ENCODE measurements at places on chromosomes 12 and 14.

- DNase-seq = no peak
Measured at GRCh38 chr12:53674977-53675700, 744 bp downstream of the ATP5MC2 start.

DNA sequence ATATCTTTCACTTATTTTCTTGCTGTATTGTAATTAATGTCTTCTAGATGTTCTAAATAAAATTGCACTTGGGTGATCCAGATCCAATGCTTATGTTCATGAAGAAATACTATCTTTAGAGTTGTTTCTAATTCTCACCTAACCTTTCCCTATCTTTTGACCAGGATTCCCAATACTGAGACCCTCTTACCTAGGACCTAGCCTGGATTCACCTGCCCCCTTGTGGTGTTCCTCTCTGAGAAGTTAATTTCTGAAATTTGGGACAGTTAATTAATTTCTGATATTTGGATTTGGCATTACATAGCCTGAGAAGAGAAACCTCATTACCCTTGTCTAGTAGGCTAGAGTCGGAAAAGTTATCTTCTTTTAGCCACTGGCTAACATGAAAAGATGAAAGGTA is 29.5 kb downstream of the FOXA1 start:
- no peak for DNase-seq

DNA sequence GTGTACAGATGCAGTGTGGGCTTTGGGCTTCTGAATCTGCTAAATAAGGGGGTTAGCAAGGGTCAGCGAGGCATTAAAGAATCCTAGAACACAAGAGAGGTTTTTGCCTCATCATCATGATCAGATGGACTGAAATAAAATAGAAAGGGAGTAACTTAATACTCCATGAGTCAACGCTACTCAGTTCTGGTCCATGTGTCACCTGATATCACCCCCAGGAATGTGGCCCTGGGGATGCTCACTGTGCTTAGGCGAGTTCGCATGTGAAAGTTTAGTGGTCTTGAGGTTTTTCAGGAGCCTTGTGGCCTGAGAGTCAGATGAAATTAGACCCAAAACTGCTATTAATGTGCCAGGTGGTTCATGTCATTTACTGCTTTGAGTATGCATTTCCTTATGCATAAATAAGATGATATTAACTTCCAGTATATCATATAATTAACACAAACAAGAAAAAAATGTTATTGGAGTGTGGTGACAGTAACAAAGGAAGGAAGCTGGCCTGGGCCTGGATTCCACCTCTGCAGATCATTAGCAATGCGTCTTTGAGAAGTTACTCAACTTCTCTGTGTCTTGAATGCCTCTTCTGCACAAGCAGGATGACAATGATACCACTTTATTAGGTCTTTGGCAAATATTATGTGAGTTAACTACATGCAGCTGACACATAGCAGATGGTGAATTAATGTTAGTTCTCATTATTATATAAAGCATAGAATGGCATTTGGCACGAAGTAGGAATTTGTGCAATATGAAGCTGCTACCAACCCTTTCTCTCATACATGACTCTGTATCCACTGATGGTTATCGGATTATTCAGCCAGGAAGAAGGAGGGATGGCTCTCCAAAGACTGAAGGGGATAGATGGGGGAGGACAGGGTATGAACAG is 1272.6 kb downstream of the AACS start:
- DNase-seq = no peak

DNA sequence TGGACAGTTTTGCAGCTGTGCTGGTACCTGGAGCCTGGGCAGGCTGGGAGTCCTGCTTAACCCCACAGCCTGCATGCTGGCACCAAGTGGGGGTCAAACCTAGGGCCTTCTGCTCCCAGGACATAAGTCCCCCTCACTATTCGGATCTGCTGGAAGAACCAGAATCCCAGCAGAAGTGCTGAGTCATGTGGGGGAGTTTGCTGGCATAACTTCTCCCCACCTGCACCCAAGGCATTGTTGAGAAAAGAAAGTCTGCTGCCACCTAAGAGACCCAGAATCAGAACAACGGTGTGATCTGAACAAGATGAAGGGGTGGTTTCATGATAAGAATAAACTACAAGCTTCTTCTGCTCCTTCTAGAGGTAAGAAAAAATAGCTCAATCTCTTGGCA is 102.7 kb downstream of the RBM19 start:
- no peak for DNase-seq

GRCh38 chr12:69497308-69498026 is 27.3 kb downstream of the FRS2 start:
- no peak for DNase-seq

GRCh38 chr14:96086574-96087077 is 47.5 kb downstream of the C14orf132 start:
- DNase-seq = no peak

- no peak for DNase-seq
Measured at GRCh38 chr12:20197411-20197810, 170.9 kb upstream of the PDE3A start.

GRCh38 chr14:67806246-67806645 is 10.1 kb downstream of the ZFYVE26 start:
- no peak for DNase-seq

DNA sequence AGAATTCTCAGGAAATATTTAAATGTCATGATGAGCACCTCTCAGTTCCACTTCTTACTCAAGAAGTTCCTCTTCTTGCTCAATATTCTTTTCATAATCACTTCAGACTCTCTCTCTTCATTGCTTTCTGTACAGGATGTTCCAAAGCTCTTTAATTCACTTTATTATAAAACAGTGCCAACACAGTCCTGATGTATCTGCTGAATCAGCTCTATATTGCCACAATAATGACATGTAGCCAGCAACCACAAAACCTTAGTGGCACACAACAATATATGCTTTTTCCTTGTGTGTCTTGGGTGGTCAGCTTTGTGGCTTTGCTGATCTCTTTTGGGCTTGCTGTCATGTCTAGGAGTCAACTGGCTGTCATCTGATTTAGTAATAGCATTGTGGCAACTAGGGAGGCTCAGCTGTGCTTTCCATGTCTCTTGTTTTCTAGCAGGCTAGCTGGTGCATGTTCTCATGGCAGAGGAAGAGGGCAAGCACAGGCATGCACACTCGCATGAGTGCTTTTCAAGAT is 52.8 kb upstream of the SLC2A13 start:
- DNase-seq = no peak

DNA sequence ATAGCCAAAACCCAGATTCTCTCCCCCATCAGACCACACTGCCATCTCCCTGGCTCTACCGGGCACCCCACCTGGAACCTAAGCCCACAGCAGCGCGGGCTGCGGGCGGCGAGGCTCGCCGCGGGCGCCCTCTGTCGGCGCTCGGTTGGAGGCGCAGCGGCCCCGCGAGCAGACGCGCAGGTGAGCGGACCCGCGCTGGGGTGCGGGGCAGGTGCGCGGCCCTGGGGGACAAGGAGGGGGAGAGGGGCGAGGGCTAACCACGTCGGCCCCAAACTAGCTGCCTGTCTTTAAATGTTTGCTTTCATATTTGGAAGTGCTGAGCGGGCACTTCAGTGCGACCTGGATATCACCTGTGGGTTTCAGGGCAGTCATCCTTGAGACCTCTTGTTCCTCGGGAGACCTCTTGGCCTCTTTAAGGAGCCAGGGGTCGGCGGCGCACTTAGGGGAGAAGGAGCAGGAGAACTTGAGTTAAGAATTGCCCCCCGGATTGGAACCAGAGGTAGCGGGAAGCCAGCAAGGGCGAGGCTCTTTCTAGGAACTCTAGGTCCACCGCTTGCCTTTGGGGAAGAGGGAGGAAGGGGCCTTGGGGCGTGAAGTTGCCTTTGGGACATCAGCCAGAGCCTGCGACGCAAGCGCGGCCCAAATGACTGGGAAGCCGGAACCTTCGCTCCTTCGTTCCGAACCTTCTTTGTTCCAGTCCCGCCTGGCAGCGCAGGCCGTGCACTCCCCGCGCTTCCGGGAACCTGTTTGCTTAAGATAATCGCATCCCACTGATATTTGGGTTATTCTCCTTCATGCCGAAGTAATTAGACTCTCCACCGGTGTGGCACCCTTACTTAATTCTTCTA is 78.7 kb downstream of the NEDD1 start:
- DNase-seq = peak; percentile 36

- DNase-seq = no peak
Measured at GRCh38 chr14:54483073-54483745, 5.6 kb downstream of the GMFB start.

DNA sequence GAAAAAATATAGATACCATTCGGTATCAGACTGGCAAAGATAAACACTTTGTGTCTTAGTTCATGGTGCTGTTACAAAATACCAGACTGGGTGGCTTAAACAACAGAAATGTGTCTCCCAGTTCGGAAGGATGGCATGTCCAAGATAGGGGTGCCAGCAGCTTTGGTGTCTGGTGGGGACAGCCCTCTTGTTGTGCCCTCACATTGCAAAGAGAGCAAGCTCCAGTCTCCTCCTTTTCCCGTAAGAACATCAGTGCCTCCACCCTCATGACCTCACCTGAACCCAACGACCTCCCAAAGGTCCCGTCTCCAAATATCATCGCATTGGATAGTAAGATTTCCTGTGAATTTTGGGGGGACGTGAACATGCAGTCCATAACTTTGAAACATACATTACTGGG is 12.4 kb downstream of the ZBTB42 start:
- no peak for DNase-seq

DNA sequence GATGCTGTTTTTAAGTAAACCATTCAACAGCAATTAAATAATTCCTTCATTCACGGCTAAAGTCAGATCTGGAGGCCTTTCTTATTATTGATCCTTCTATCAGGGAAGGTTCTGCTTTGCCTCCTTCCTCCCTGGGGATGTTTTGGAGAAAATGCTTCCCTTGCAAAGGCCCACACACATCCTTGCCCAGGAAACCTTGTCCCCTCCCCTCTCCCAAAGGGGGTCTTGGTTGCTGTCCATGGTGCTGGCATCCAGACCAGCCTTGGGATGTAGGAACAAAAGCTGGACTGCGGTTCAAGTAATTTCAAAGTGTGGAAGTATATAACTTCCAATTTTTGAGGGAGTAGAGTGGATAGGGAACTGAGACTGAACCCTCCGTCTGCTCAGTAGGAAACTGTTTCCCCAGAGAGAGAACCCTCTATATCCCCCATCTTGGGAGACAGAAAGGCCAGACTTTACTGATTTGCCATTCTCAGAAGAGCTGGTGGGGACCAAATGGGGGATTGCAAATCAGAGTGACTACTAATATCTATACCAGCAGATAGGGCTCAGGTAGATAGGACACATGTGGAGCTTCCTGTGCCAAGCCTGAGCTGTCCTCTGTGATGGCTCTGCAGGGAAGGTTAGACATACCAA is 5.6 kb downstream of the MARCHF9 start:
- DNase-seq = no peak

- no peak for DNase-seq
Measured at GRCh38 chr12:95518944-95519343, 32.3 kb downstream of the USP44 start.

GRCh38 chr14:34710744-34711143 is 3.6 kb downstream of the CFL2 start:
- no peak for DNase-seq

- DNase-seq = peak; percentile 56
Measured at GRCh38 chr12:106903241-106903945, 52.3 kb upstream of the TMEM263 start.

GRCh38 chr12:49789992-49790391 is 38.2 kb downstream of the NCKAP5L start:
- DNase-seq = no peak

GRCh38 chr12:83769151-83769550 is 1082.4 kb downstream of the TMTC2 start:
- DNase-seq = no peak

GRCh38 chr12:76074701-76075336 is 9.7 kb downstream of the NAP1L1 start:
- no peak for DNase-seq

GRCh38 chr14:59905188-59905587 is 14.8 kb upstream of the LRRC9 start:
- DNase-seq = no peak

- no peak for DNase-seq
Measured at GRCh38 chr12:45329238-45329637, 113.3 kb downstream of the ANO6 start.

GRCh38 chr14:55913324-55914025 is 204.7 kb upstream of the PELI2 start:
- DNase-seq = no peak

DNA sequence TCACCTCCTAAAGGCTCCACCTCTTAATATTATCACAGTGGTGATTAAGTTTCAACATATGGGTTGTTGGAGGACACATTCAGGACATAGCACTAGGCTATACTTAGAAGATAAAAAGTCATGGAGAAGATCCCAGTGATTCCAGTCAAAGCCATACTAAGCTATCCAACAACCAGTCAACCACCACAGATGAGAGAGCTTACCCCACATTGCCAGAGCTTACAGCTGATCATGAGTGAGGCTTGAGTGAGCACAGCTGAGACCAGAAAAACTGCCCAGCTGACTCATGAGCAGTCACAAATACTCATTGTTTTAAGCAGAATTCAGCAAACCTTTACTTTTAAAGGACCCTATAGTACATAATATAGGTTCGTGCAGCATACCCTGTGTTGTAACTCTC is 85.1 kb downstream of the DRAM1 start:
- DNase-seq = no peak

GRCh38 chr14:64235652-64236640 is 58.2 kb downstream of the ESR2 start:
- DNase-seq = no peak

DNA sequence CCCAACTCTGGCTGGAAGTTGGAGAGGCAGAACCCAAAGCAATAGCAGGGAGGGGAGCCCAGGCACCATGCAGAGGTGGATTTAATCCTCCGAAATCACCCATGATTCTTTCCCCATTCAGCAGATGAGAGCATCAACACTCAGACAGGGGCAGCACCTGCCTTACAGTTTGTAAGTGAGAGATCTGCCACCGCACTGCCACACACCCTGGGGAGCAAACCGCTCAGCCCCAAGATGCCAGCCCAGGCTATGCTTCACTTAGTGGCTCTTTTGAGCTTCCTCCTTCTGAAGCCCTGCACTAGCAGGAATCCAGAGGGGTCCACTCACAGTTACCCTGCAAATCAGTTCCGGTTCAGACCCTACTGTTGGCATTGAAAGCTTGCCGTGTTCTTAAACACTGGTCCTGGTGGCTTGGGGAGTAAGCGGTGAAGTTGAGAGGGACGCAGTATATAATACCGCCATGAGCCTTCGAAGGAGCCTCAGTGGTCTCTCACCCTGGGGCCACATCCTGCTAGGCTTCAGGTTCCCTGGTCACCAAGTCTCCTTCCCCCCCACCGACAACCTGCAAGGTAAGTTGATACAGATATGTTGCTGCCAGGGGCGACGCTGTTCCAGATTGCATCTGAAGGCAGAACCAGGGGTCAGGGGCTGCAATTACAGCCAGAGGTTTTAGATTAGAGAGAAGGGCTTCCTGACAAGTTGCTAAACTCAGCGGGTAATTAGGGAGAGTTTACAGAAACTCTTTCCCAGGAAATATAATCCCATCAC is 72.0 kb upstream of the CCND2 start:
- no peak for DNase-seq

GRCh38 chr12:109174468-109174867 is 58.1 kb downstream of the ACACB start:
- DNase-seq = no peak
